CD8-positive, alpha-beta memory T cell (primary cell): ENCODE measurements at places on chromosomes 13 and 19. TPM values are rescaled to one million over a fixed set of nuclear protein-coding genes. Genes with fewer than 3 reads are reported as not detected.

DNA sequence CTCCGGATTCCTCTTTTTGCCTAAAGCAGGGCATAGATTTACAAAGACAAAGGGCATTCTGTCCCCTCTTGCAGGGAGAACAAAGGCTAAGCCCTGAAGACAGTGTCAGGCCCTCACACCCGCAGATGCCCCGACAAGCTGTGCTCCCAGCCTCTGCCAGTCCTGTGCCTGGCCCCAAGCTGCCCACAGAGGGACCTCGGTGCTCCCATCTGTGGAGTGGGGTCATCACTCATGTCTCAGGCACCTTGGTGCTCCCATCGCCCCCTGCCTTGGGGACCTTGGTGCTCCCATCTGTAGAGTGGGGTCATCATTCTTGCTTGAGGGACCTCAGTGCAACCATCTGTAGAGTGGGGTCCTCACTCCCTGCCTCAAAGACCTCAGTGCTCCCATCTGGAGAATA lies 24.3 kb downstream of the C13orf46 start:
- DNase-seq = no peak

DNA sequence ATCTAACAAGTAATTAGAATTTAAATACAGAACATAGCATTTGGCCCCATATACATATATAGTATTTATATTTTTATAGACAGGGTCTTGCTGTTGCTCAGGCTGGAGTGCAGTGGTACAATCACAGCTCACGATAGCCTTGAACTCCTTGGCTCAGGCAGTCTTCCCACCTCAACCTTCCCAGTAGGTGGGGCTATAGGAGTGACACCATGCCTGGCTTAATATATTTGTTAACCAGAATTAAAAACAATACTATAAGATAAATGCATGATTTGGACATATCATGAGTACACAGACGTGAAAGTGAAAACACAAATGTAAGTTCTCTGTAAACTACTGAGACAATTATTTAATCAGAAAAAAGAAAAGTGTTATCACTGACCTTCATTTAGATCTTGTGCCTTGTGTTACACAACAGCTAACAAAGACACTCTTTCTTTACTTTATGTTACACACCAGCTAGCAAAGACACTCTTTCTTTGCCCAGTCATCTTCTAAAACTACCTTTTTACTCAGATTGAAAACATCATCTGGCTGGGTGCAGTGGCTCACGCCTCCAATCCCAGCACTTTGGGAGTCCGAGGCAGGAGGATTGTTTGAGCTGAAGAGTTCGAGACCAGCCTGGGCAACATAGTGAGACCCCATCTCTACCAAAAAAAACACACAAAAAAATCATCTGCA lies 22.6 kb downstream of the CARS2 start:
- no peak for DNase-seq

- DNase-seq = peak; percentile 2
These were observed at the start of gene SLITRK1 for GRCh38 chr13:83881917-83882605. Gene SLITRK1 (minus strand): TSS chr13:83882474. CDS start chr13:83881507, 967 bp downstream.

DNA sequence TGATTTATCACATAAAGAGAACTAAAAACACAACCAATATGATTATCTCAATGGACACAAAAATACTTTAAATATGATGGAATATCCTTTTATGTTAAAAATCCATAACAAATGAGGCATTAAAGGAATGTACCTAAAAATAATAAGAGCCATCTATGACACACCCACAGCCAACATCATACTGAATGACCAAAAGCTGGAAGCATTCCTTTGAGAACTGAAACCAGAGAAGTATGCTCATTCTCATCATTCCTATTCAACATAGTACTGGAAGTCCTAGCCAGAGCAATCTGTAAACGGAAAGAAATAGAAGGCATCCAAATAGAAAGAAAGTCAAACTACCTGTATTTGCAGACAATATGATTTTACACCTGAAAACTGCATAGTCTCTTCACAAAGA lies 671.0 kb downstream of the SLITRK1 start:
- no peak for DNase-seq

DNA sequence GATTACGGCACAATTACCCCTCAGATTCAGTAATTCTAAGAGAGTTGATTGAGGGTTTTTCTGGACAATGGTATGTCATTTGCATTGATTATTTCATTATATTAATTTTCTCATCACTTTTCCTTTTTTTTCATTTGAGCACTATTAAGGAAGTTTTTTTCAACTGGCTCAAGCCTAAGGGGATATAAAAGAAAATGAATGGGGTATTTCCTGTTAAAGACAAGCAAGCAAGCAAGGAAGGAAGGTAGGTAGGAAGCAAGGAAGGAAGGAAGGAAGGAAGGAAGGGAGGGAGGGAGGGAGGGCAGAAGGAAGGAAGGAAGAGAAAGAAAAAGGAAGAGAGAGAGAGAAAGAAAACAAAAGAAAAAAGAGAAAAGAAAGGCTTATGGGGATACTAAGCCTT lies 620.3 kb downstream of the DIAPH3 start:
- DNase-seq = no peak

GRCh38 chr13:52615812-52616211 lies 26.4 kb upstream of the HNRNPA1L2 start:
- DNase-seq = no peak

DNA sequence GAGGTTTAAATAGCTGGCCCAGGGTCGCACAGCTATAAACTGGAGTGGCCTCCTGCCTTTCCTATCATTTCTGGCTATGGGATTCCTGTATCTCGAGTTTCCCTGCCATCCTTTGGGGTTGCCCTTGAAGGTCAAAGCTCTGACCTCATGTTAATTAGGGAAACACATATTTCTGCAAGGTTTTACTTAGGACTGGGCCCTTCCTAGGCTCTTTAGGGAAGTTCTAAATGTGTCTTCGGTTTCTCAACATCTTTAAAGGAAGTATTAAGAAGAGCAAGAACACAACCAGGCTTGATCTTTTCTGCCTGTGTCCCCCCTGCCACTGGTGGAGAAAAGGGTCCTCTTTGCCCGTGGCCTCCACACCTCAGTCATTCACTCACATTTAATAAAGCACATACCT lies 10.8 kb downstream of the LCP1 start:
- DNase-seq = no peak

GRCh38 chr13:43295825-43296564 lies 272.6 kb downstream of the DNAJC15 start:
- no peak for DNase-seq

DNA sequence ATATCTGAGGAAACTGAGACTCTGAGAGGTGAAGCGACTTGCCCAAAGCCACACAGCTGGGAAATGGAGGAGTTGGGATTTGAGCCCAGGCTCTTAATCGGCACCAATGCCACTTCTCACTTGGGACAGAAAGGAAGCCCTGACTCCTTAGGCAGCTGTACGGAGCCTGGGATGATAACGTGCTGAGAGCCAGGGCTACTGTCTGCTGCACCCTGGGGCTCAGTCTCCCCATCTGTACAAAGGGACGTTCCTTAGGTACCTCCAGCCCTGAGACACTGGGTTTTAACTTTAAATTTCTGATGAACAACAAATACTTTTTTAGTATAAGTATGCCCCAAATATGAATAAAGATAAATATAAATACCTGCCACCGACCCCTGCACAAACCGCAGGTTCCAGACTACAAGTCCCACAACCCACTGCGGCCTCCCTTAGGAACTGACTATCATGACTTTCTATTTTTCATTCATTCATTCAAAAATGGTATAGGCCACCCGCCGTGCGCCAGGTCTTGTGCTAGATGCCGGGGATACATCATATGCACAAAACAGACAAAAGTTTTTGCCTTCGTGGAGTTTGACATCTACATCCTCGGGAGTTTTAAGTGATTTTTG lies 776 bp upstream of the NCLN start:
- no peak for DNase-seq

GRCh38 chr13:95151942-95152587 lies 149.2 kb downstream of the ABCC4 start:
- DNase-seq = no peak

- no peak for DNase-seq
These were observed 129.3 kb upstream of the SERP2 start for GRCh38 chr13:44244288-44244687.

DNA sequence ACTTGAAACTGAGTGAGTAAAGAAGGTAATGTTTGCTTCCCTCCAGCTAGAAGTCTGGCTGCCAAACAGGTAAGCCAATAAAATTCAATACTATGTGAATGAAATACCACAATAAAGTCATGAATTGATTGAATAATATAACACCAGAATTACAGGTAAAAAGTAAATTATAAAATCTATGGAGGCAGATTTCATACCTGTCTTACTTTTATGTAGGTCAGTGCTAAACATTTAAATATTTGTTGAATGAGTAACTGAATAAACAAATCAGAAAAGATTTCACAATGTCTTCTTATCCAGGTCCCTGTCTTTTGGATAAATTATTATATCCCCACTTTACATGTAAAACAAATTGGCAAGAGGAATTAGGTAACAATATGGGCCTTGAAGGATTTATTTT lies 62.7 kb downstream of the MICU2 start:
- DNase-seq = no peak

GRCh38 chr19:18951721-18952281 lies 10.8 kb upstream of the HOMER3 start:
- DNase-seq = no peak

DNA sequence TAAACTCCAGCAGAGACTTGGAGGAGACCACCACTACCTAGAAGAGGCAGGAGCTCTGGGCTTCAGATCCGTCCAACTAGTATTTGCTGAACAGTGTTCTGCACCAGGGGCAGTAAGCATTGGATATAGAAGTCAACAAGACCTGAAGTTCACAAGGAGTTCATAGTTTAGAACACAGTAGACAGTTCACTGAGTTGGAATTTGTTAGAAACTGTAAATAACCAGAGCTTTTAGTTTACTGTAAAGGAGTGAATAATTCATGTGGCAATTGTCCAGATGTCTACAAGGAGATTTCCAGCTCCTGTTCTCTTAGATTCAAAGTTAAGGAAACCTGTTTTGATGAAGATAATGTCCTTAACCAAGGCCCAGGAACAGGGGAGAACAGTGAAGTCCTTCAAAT lies 128.9 kb downstream of the COG6 start:
- DNase-seq = no peak

- no peak for DNase-seq
These were observed 323.6 kb downstream of the KLF12 start for GRCh38 chr13:73810647-73811046.

DNA sequence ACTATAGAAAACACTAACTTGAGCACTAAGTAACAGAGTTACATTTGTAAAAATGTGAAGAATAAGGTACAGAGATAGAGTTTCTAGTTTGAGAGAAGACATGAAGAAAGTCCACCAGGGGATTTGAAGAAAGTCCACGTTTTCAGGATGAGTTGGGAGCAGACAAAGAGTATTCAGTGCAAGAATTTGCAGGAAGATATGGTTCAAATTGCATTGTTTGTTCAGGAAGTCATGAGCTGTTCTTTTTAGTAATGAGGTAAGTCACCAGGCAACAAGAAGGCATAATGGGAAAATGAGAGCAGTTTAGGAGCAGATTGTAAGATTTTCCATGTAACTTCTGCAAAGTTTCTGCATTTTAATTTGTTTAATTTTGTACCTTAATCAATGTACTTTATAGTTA lies 618.0 kb downstream of the DACH1 start:
- no peak for DNase-seq

DNA sequence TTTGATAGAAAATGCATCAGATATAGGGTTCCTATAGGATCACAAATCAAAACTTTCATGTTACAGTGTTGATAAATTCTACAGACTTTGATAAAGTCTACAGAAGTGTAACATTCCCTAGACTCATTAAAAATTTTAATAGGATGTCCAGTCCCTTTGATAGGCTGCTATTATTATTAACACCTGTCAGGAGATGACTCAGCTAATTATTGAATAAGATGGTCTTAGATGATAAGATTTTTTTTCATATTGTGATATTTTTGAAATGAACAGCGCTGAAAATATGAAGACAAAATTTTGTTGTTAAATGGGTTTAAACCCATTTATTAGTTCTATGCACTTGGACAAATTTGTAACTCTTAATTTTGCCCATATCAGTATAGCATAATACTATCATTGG lies 356.8 kb upstream of the SLITRK1 start:
- DNase-seq = no peak

- DNase-seq = no peak
These were observed 53.3 kb downstream of the KCNRG start for GRCh38 chr13:50068508-50068907.

DNA sequence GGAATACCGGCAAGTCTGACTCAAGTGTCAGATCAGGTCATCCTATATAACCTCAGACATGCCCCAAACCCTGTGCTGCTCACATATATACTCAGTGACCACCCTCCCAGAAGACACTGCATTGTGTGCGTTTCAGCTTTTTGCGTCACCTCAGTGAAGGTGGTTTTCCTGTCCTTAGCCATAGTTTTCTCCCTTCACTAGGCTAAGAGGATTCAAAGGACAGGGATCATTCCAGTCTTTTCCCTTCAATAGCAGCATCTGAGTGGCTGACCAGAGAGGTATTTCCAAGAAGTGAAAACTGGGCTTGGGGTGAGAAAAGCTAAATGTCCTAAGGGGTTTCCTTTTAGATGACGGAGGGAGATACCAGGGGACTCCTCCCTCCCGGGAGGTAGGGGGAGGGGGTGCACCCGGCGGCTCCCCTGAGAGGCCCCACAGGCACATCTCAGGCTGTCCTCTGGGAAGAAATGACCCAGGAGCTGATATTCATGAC lies 12.7 kb upstream of the OR10H1 start:
- no peak for DNase-seq

DNA sequence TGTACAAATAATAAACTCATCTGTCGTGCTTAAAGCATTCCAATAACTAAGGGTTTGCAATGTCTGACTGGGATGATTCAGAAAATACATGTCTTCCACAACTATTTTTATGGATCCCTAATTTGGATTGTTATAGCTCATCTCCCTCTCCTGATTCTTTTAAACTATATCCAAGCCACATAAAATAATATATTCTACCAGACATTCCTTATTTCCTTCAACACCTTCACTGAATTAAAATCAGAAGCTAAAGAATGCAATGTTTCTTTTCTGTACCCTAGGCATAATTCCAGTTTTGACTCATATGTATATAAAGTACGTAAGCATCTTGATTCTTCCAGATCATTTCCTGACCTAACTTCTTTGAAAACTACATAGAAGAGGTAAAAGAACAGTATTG lies 420.4 kb downstream of the EFNB2 start:
- DNase-seq = no peak

DNA sequence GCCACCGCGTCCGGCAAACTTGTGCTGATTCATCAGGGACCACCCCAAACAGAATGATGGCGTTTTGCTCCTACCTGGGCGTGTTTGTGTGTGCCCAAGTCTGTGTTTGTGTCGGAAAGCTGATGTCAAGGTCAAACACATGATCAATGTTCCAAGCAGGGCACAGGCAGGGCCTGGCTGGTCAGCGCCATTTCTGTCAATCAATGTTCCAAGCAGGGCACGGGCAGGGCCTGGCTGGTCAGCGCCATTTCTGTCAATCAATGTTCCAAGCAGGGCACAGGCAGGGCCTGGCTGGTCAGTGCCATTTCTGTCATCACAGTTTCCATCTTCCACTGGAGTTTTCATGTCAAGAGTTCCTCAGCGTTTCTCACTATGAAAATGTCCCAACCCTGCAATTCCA lies 14.9 kb upstream of the GRTP1 start:
- no peak for DNase-seq

Gene CCL25
- not detected for total RNA-seq

Gene SOX21
- not detected for total RNA-seq

Gene KCNRG
- total RNA-seq = 0.22 TPM

Gene DPF1
- 0.78 TPM for total RNA-seq

Gene ERICH4
- total RNA-seq = not detected

Gene NDUFA3
- total RNA-seq = 124 TPM

Gene HRC
- not detected for total RNA-seq

Gene PAF1
- total RNA-seq = 46.9 TPM

Gene RGCC
- total RNA-seq = 107 TPM

Gene MAP3K10
- total RNA-seq = 15.4 TPM

Gene KCNK6
- 10.1 TPM for total RNA-seq

Gene FFAR2
- not detected for total RNA-seq
